ENCODE measurements at places on chromosomes 13 and 19.

DNA sequence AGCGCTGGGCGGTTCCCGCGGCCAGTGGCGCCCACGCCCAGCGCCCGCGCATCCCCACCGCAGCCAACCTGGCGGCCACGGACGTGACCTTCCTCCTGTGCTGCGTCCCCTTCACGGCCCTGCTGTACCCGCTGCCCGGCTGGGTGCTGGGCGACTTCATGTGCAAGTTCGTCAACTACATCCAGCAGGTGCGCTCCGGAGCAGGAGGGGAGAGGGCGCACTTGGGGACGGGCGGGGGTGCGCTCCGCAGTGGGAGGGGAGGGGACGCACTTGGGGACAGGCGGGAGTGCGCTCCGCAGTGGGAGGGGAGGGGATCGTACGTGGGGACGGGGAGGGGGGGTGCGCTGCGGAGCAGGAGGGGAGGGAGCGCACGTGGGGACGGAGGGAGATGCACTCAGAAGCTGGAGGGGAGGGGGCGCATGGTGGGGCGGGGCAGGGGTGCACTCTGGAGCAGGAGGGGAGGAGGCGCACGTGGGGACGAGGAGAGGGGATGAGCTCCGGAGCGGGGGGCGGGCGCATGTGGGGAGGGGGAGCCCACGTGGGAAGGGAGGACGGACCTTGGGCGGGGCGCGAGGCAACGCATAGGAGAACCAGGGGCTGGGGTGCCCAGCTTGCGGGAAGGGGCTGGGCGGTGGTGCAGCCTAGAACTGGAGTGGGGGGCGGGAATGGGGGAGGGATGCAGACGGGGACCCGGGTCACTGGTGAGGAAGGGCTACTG, 1.5 kb downstream of the KISS1R start:
- DNase-seq: peak; percentile 41

DNA sequence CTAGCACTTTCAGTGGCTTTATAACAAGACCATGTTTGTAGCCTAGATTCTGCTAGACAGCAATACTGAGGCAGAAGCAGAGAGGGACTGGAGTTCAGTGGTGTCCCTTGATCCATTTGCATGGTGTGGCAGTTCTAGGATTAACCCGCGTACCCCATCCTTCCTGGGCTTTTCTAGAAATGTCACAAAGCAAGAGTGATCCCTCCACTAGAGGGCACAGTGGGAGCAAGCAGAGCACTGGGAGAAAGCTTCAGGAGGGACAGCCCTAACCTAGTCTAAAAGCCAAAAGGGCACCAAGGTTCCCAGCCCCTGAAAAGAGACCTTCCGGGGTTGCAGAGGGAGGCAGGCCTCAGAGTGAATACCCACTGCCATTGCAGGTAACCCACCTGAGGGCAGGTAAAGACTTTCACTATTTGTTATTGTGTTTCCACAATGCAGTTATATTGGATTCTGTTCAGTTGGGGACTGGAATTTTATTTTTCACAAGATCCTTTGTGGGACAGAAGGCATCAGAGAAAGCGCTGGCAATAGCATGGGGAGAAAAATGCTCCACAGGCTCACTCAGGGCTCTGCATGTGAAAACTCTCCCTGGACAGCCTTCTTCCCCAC, 170.6 kb downstream of the FLT1 start:
- DNase-seq: peak; percentile 67

- DNase-seq: no peak
These were observed 8.2 kb downstream of the FXYD5 start for GRCh38 chr19:35162471-35163326.

DNA sequence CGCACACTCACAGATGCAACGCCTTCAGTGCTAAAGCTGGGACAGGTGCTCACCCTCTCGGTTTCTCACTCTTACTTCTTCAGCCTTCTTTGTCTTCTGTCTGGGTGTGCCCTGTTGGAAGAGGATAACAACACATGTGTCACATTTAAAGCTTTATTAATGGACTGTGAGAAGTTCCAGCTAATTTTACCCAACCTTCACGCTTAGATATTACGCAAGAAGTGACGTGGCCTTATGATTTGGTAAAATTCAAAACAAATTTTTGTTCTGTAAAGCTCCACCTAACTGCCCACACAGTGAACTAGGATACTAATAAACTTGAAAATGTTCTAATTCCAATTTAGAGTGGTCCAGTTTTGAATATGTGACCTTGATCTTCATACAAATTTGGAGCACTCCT, 66.7 kb upstream of the LRCH1 start:
- DNase-seq: no peak

DNA sequence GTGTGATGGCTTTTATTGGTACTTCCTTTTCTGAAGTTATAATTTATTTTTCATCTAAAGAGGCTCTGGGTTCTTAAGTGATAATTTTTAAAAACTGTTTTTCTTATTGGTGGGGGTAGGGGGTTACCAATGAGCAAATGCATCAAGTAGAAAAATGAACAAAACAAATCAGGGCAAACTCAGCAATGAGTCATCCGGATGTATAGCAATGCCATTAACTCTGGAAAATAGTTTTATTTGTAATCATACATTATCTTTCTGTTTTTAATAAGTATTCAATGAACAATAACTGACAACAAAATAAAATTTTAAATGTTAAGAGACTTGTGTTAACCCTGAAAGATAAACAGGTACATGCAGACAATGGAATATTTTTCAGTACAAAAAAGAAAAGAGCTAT, 67.6 kb downstream of the UFM1 start:
- no peak for DNase-seq

- DNase-seq: peak; percentile 76
These were observed 5.8 kb upstream of the USE1 start for GRCh38 chr19:17209126-17210036.

- no peak for DNase-seq
These were observed 4.5 kb downstream of the DACH1 start for GRCh38 chr13:71862459-71862943.
